GOT3 (cell line): ENCODE measurements at places on chromosomes 7 and 10.

DNA sequence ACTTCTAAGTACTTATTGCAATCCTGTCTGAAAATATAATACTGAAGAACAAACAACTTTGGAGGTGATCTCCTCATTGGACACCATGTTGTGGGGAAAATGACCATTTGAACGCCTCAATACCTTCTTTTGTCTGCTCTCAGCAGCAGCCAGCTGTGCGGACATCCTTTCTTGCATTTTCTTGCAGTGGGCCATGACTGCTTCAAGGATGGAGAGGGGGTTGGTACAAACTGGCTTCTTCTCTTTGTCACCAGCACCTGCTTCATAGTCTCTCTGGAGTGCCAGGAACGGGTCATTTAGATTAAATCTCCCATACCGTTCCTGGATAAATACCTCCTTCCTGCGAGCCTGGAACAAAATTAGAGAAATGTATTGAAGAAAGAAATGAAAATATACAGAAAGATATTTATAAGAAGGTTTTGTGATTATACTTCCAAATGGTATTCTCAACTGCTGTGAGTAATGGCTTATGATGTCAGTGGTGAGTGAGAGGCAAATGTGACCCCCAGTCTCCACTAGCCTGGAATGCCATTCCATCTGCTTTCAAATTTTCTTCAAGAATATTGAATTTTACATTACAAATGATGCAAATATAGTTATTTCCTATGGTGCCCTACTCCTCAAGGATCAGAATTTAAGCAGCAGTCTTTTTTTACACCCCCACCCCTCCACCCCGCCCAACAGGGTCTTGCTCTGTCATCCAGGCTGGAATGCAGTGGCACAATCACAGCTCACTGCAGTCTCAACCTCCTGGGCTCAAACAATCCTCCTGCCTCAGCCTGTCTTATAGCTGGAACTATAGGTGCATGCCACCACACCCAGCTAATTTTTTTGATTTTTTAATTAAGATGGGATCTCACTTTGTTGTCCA lies 62.4 kb downstream of the CTTNBP2 start:
- DNase-seq, result no peak

DNA sequence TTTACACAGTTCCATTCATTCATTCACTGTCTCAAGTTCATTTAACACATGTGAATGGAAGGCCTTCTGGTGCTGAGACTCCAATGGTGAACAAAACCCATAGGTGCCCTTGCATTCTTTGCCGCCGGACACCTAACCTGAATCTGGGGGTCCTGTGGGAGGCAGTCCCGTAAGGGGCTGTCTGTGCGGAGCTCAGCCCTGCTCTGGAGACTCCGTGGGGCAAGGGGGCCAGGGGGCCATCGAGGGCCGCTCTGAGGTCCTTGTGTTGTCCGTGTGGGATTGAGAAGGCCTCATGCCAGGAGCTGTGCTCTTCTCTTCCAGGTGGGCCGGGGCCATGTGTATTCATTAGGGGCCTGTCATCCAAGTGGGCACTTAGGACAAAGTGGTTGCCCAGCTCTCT lies 15.3 kb downstream of the PTPRE start:
- no peak for DNase-seq

- DNase-seq, result no peak
Observed at GRCh38 chr10:86651021-86651471, 3.3 kb upstream of the OPN4 start.

- no peak for DNase-seq
Observed at GRCh38 chr10:71608819-71609768, 110.5 kb downstream of the C10orf105 start.

- no peak for DNase-seq
Observed at GRCh38 chr10:125062914-125063230, 97.5 kb downstream of the CTBP2 start.

- DNase-seq, result no peak
Observed at GRCh38 chr7:124201768-124202349, 169.0 kb upstream of the TMEM229A start.

GRCh38 chr7:157551325-157552070 lies 214.7 kb downstream of the DNAJB6 start:
- DNase-seq, result no peak

- no peak for DNase-seq
Observed at GRCh38 chr7:33472348-33473025, 343.1 kb downstream of the BBS9 start.

DNA sequence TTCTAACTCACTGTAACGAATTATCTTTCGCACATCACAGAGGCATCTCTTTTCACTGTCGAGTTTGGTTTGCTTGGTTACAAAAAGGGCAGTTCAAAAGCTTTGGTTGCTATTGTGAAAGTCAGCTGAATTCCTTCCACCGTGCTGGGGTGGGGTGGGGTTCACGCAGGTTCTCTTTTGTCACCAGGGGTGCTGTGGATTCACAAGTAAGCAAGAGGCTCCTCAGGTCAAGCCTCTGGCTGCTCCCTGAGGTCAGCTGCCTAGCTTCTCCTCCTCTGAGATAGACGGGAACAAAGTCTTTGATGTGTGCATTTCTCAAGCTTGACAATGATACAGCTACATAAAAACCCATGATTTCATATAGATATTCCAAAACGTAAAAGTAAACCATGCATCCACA lies 47.7 kb downstream of the EGFR start:
- DNase-seq, result no peak

DNA sequence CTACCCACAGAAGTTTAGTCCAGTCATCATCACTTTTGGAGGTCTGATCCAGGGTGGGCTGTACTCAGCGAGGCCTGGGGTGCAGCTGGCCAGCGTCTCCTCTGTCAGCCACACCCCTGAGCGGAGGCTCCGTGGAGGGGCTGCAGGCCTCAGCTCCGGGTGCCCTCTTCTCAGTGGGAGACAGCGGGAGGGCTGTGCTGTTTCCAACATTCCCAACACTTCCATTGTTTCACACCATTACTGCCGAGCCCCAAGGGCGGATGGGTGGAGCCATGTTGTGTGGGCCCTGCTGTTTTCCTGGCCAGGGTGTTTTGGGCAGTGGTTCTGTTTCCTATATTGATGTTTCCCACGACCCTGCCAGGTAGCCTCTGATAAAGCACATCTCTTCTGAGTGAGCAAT lies 95.0 kb downstream of the MKI67 start:
- DNase-seq, result no peak

DNA sequence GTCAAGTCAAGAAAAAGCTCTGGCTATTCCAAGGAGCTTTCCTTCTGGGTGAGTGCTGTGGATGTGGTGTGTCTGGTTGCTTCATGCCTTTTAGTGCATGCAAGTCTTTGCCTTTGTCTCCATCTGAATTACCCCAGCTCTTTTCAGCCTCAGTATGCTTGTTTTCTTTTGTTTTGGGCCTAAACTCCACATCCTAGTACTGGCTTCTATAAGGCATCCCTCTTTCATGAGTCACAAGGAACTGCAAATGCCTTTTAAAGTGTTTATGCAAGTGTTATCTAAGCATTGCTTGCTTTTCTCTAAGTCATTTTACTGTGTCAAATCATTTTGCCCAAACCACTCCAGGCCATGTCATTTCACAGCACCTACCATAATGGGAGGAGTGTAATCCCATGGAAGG lies 132.1 kb downstream of the PLCE1 start:
- DNase-seq, result no peak

DNA sequence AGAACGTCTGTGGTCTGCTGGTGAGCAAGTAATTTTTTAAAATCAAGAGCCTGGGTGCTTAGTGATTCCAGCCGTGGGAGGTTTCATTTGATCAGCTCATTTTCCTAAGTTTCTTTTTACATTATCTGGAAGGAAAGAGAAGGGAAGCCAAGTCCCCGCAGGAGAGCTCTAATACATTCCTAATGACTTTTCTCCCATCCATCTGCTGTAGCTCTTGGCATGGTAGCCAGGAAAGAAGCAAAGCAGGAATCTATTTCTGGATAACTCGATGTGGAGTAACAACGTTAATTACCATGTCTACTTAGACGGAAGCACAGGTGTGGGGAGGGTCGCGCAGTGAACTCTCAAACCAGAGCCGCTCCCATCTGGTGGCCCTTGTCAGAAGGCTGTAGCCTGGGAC lies 121.9 kb downstream of the PAXIP1 start:
- no peak for DNase-seq

DNA sequence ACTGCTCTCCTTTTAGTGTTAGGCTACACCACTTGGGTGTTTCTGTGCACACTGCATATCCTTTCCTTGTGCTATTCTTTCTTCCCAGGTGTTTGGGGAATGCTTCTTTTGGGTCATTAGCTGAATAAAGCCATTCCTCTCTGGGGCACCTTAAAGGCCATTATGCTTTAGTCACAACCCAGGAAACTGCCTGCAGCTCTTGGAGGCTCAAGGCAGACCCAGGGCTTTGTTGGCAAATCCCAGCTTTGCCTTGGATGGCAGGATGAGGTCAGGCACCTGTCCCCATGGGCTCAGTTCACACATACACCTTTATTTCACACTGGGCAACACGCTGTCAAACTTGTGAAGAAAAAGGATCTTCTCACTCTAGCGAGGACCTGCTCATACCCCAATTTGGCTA lies 460.6 kb downstream of the CCSER2 start:
- no peak for DNase-seq

DNA sequence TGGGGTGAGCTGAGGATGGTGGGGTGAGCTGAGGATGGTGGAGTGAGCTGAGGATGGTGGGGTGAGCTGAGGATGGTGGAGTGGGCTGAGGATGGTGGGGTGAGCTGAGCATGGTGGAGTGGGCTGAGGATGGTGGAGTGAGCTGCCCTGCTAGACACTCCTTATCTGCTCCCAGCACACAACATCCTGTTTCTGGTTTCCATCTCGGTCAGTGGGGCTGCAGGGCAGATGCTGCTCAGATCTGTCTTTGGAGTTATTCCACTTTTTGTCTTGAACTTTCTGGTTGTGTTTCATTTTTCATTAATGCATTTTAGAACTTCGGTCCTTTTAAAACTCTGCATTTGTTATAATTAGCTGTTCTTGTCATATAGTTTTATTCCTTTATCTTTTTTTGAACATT lies 67.9 kb upstream of the ANTXRL start:
- DNase-seq, result no peak

DNA sequence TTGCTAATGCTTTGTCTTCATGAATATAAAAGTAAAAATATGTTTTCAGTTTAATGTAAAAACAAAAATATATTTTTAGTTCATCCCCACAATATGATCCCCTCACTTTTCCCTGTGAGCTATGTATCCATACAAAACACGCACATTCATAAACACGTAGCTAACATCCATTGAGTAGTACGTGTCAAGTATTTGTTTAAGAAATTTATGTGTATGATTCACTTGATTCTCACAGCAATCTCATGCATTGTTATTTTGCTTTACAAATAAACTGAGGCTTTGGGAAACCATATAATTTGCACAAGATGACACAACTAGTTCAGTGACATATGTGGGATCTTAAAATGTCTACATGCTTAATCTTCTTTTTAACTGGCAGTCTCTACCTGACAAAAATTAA lies 329.6 kb upstream of the SEMA3C start:
- DNase-seq, result no peak

DNA sequence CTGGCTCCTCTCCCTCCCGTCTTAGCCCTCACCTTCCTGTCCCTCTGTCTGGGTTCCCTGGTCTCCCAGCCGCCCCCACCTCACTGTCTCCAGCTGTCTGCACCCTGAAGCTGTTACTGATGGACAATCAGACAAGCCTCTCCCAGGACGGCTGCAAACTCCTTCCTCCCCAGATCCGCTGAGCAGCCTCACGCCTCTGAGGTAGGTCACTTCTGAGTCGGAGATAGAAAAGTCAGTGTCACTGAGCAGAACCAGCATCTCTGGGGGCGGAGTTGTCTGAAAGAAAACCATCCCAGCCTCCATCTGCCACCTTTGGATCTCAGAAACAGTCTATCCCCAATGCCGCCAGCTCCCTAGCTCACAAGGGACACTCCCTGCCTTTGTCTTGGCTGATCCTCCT lies 27.4 kb downstream of the FAM241B start:
- no peak for DNase-seq

GRCh38 chr7:110759069-110759468 lies 331.9 kb upstream of the LRRN3 start:
- no peak for DNase-seq

- no peak for DNase-seq
Observed at GRCh38 chr10:43980313-43980712, 331.6 kb upstream of the ZNF32 start.

DNA sequence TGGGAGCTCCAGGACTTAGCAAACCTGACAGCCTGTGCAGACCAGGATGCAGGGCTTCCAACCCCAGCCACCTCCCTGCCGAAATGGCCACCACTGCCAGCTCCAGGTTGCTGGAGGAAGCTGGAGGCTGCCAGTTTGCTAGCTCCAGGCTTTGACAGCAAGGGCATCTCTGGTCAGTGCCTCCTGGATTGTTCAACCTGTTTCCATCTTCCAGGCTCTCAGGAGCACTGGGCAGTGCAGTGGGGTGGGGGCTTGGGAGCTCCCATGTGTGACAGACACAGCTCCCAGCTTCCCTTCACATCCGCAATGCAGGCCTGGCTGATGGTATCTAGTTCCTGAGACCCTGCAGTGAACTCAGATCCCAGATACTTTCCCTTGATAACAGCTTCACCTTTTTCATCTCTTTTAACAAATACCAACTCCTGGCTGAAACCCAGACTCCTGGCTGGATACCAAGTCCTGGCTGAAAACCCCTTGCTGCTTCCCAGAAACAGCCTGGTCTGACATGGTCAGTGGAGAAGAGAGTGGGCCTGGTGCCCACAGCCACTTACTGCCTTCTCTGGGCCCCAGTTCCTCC lies 20.8 kb upstream of the RET start:
- no peak for DNase-seq

- DNase-seq, result no peak
Observed at GRCh38 chr10:123549761-123550454, 116.2 kb upstream of the GPR26 start.

- DNase-seq, result no peak
Observed at GRCh38 chr7:158133515-158134271, 453.9 kb downstream of the PTPRN2 start.

DNA sequence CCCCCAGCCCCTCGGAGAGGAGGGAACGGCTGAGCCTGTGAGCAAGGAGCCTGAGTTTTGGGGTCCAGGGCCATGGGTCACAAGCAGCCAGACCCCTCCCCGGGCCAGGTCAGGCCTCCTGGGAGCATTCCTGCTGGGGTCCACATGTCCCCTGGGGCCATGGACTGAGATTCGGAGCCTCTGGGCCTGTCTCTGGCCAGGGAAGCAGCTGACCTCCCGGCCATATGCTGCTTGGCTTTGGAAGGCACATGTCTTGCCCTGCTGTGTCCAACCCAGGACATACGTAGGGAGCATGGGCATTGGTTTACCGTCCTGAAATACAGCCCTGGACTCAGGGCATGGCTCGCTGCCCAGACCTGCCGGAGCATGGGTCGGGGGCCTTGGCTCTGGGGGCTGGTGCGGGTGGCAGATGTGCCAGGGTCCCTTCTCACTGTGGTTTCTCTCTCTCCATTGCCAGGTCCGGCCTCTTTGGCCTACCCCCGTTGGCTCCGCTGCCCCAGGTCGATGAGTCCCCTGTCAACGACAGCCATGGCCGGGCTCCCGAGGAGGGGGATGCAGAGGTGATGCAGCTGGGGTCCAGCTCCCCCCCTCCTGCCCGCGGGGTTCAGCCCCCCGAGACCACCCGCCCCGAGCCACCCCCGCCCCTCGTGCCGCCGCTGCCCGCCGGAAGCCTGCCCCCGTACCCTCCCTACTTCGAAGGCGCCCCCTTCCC lies 7.3 kb downstream of the PWWP2B start:
- no peak for DNase-seq

GRCh38 chr10:9211228-9211627 lies 1156.7 kb downstream of the GATA3 start:
- no peak for DNase-seq
